ENCODE measurements at places on chromosomes 5 and 9.

DNA sequence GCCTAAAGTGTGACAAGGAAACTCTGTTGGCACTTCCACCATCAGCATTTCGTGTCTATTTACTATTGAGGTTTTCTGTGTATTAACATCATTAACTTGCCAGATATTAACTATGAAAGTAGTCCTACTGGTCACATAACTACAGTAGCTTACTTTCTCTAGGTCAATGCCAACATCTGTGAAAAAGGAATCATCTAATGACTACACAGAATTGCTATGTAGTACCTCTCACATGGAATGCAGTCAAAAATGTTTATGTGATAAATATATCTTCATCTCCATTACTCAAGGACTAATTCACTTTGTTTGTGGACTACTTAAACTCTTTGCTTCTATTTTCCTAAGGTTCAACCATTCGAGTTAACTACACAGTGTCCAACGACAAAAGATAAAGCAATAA, 2.1 kb downstream of the SCAI start:
- DNase-seq = peak; percentile 32

DNA sequence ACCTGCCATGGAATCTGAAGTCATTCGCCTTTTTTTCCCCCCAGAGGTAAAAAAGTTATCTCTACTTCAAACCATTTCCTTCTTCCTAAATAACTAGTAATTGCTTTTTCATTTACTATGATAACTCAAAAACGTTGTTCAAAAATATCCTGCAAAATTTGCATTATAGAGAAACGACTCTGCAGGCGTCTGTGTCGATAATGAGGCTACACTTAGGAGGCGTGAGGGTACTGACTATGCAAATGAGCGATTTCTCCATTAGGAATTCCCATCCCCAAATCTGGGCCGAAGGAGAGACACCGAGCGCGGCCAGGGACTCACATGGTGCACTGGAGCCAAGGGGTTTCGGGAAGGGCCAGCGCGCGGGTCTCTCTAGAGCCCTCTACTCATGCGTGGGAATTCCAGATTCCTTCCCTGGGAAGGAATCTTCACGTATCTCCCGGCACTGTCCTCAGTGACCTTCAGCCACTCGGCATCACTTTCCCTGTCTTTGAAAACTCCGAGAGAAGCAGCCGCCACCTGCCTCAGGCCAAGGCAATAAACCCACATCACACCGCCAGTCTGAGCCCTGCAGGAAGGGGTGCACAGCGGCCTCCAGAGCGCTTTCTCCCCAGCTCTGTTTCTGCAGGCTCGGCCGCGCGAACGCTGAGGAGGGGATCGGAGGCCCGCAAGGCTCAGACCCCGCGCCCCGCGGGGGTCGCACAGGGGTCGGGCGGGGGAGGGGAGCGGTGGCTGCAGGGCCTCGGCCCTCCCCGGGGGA, 718 bp upstream of the DENND4C start:
- peak; percentile 77 for DNase-seq

- DNase-seq = no peak
Measured at GRCh38 chr5:90134892-90135291, 274.7 kb downstream of the CETN3 start.

- no peak for DNase-seq
Measured at GRCh38 chr5:137086342-137086741, 412.8 kb downstream of the SPOCK1 start.

GRCh38 chr5:152736906-152737305, 331.8 kb upstream of the NMUR2 start:
- DNase-seq = no peak

- DNase-seq = no peak
Measured at GRCh38 chr9:124639637-124640036, 131.5 kb downstream of the NR6A1 start.

- no peak for DNase-seq
Measured at GRCh38 chr5:156505101-156505500, 178.1 kb downstream of the SGCD start.

- no peak for DNase-seq
Measured at GRCh38 chr9:114176624-114177291, 21.4 kb downstream of the COL27A1 start.

GRCh38 chr5:17174965-17175364, 42.5 kb upstream of the BASP1 start:
- DNase-seq = no peak

DNA sequence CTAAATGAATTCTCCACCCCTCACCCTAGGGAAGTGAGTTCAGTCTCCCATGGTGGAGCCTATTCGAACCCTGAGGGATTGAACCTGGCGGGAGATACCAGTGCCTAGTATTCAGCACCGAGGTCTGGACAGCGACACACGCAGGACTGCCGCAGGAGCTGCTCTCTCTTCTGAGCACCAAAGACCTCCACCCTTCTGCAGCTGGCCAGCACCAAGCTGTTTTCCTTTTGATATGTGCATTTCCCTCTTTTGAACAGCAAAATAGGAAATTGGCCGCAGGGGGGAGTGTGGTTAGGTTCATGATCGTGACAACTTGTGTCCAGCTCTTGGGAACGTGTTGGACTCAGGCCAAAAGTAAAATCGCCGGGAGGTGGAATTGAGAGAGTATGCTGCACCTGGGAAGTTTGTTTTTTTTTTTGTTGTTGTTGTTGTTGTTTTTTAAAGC, 1.2 kb upstream of the PCSK1 start:
- DNase-seq = peak; percentile 66

- no peak for DNase-seq
Measured at GRCh38 chr5:32231929-32232328, 57.8 kb upstream of the GOLPH3 start.

- DNase-seq = peak; percentile 62
Measured at GRCh38 chr9:129697656-129698253, 32.3 kb downstream of the PRRX2 start.

- DNase-seq = peak; percentile 96
Measured at GRCh38 chr9:113675475-113675941, 200.6 kb upstream of the ZNF618 start.

DNA sequence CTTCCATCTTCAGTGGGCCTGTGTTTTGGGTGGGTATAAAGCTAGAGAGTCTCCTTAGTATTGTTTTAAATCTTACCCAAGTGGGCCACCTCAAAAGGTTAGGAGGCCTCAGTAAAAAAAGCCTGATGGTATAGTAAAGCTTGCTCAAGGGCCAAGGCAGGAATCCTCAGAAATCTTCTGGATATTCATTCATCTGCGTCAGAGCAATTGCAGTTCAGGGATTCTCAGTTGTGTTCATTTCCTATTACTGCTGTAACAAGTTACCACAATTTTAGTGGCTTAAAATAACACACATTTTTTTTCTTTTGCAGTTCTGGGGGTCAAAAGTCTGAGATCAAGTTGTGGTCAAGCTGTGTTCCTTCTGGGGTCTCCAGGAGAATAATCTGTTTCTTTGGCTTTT, 985.5 kb downstream of the TLE4 start:
- DNase-seq = no peak

- DNase-seq = no peak
Measured at GRCh38 chr5:133846478-133847226, 121.8 kb downstream of the C5orf15 start.

- DNase-seq = no peak
Measured at GRCh38 chr5:9380109-9380508, 165.8 kb downstream of the SEMA5A start.

DNA sequence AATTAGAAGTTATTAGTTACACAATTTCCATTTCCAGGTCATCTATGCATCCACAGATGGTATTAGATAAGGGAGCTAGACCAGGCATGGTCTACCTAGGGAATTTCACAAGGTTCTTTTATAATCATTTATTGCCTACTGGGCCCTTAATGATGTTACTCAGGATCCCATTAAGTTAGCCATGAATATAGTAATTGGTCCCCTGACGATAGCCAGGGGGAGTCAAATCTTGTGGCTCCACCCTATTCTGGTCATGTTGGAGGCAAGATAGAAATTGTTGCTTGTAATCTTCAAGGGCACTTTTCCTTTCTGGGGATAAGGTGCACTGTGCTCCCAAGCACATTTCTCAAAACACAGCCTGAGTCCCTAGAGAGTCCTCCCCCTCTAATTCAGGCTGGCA, 14.1 kb upstream of the ELL2 start:
- DNase-seq = no peak

DNA sequence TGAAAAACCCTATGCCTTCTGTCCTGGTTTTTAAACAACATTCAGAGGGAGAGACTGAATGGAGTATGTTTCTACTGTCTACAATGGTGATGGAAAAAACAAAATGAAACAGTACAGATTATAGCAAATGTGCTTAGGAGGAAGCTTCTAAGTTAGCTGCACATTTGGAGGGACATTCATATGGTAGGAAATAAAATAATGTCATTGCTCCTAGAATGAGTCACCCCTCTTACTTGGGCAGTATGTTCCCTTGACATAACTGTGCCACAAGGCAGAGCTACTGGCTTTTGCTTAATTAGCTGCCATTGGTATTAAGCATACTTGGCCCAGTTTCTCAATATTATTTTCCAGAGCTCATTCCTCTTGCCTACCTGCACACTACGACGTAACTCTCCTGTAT, 128.9 kb downstream of the GDNF start:
- DNase-seq = peak; percentile 18

DNA sequence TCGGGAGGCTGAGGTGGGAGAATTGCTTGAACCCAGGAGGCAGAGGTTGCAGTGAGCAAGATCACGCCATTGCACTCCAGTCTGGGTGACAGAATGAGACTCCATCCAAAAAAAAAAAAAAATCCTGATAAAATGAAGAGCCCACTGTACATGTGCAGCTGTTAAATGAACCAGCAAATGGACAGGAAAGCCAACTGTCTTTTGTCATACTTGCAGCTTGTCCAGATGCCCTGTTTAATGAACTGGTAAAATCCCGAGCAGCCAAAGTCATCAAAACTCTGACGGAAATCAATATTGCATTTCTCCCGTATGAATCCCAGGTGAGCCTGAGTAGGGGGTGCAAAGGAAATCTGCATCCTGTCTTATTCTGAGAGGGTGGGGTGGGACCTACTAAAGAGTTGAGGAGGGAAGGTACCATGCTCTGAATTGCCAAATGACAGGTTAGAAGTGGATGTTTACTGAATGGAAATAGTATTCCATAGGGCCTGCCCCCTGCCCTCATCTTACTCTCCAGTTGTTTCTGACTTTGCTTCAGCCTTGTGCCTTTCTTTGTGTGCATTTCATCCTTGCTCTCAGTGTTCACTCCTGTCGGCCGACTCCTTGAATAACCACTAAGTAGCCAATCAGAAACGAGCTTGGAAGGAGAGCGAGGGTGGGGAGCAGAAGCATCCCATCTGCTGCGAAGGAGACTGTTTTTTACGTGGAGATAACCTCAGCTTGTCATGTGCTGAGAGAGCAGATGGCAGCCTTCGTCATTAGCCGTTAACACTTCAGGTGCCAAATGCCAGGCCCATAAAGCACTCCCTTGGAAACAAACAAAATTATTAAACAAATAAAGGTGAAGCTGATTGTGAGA, 45.7 kb upstream of the CFAP157 start:
- no peak for DNase-seq

DNA sequence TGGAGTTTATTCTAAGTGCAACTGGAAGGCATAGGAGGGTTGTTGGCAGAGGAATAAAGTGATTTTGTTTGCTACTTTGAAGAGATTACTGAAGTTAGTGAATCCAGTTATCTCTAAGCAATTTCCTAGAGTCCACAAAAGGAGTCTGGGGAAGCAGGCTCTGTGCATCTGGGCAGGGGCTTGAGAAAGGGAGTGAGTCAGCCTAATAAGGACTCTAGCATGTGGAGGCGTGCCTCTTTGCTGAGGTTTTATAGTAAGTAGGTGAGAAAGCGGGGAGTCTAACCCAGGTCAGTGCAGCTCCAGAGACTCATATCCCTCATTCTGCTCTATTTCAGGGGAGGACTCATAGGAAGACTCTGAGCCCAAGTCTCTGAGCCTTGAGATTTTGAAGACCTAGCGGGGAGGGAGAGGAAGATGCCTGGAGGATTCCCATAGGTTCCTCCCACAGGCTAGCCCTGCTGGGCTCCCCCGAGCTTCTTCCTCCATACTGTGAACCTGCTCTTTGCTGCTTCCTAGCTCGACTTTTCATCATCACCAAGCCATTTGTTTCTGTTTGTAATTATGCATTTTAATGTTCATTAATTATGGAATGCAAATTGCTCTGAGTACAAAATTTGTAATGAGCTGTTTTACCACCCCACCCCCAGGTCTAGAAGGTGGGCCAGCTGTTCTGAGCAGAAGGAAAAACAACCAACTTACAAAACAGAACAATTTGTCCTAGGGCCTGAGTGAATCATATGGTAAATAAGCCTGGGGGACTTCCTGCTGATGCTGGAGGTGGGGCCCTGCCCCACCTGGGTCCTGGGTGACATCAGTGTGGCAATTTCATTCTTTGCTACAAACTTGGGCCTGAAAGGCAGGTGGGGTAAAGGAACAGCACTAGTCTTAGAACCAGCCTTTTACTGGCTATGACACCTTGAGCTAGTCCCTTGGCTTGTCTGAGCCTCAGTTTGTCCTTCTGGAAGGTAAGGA, 150.2 kb downstream of the TRIM32 start:
- DNase-seq = no peak

- peak; percentile 85 for DNase-seq
Measured at GRCh38 chr9:122265149-122265915, 650 bp downstream of the MRRF start.

- no peak for DNase-seq
Measured at GRCh38 chr5:180431932-180432331, 62.2 kb upstream of the CNOT6 start.

DNA sequence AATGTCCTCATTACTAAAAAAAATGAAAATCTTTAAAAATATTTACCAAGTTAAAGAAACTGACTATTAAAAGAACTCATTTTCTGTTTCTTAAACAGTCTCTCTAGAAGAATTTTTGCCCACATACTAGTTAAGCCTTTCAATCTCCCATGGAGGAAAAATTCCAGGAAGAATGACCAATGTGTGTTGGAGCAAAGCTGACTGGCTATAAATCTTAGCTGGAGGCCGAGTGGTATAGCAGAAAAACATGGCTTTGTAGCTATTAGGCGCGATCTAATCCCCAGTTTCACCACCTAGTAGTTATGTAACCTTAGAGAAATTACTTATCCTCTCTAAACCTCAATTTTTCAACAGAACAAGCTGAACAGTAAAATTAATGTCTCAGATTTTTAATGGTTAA, 135.5 kb upstream of the PRLR start:
- DNase-seq = no peak

GRCh38 chr5:62326302-62326701, 20.3 kb downstream of the KIF2A start:
- no peak for DNase-seq

- DNase-seq = no peak
Measured at GRCh38 chr5:139662617-139663016, 14.5 kb downstream of the CXXC5 start.

GRCh38 chr5:77397686-77398292, 94.3 kb downstream of the WDR41 start:
- DNase-seq = no peak

DNA sequence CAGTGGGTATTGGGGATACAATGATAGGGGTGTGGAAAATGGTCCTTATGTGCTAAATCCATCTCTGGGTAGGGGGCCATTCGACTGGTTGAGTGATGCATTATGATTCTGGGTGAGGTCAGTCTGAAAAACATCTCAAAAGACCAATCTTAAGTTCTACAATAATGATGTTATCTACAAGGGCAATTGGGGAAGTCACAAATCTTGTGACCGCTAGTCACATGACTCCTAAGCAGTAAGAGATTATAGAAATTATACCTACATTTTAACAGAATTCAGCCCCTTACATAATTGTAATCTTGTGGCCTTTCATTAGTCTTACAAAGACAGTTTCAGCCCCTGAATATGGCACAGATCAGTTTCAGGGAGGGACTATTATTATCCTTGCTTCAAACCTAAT, 224.7 kb downstream of the PIK3R1 start:
- DNase-seq = no peak
